ENCODE measurements at places on chromosomes 13 and 19. TPM values are rescaled to one million over a fixed set of nuclear protein-coding genes. Genes with fewer than 3 reads are reported as not detected.

ZNF320 gene
- total RNA-seq, result 36.9 TPM

ZNF836 gene
- total RNA-seq, result 21.2 TPM

DNA sequence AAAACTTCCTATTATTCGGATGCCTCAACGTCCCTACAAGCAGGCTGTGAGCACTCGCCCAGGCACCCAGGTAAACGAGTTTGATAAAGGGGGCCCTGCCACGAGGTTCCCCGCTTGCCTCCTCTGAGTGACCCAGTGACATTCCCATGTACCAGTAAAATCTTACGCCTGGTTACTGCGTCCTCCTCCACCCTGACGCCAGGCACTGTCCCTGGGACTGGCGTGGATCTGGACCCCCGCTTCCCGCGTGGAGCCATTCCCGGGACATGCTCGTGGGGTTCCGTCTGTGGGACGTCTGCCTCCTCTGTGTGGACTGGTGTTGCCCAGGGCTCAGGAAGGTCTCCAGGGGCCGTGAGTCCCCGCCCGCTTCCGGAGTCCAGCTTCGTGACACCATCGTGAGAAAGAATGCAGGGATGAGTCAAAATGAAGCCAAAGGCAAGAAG, 407 bp upstream of the ZNF550 start:
- DNase-seq, result no peak

RFPL4A gene
- total RNA-seq, result not detected

DNA sequence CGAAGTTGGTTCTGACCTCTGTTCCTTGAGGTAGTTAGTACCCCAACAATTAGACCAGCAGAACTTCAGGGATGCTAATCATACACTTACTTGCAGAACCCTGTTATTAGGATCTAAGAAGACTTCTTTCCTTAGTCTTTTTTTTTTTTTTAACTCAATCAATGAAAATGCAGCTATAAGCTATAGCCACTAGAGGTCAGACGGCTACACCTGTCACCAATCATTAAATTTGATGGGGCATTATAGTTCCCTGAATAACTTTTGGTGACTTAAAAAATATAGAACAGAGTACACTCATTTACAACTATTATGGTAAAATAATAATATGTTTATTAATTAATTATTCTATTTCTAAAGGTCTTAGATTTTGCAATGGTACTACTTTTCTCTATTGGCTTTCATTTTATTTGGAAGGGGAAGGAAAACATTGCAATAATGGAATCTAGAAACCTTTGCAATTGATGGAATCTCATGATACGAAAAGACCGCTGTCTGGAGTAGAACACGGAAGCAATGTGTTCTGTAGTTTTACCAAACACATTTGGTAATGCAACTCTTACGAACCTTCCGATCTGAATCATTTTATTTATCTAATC, 483.2 kb downstream of the DIAPH3 start:
- no peak for DNase-seq

DNA sequence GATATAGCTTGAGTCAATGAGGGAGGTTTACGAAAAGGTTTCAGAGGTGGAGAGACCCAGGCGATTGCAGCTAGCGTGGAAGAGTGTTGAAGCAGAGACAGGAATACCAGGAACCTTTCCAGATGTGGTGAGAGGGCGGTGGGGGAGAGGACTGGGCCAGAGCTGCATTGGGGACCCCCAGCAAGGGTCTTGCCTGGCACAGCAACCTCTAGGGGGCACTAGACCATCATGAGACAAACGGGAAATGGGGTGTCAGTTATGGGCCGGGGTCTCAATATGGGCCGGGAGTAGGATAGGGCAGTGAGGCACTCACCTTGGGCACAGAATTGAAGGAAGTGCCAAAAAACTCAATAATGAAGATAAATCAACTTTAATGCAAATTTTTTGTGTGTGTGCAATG, 2.1 kb upstream of the LRP3 start:
- no peak for DNase-seq

DNA sequence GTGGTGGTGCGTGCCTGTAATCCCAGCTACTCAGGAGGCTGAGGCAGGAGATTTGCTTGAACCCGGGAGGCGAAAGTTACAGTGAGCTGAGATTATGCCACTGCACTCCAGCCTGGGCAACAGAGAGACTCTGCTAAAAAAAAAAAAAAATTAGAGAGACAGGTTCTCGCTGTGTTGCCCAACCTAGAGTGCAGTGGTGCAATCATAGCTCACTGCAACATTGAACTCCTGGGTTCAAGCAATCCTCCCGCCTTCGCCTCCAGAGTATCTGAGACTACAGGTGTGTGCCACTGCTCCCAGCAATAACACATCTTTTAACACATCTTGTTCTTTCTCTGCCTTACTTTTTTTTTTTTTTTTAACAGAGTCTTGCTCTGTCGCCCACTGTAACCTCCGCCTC, 32.7 kb downstream of the CLEC17A start:
- no peak for DNase-seq
